Airway epithelial cell (primary cell): ENCODE measurements at places on chromosomes 2 and 18. TPM values are rescaled to one million over a fixed set of nuclear protein-coding genes. Genes with fewer than 3 reads are reported as not detected.

The BCS1L gene
- 37.3 and 45.1 TPM in 2 replicates for total RNA-seq

The GCG gene
- not detected in 2 replicates for total RNA-seq

The SKOR2 gene
- total RNA-seq, result not detected in 2 replicates

The POMC gene
- total RNA-seq, result 0.85 and 0.88 TPM in 2 replicates

The MYO7B gene
- not detected in 2 replicates for total RNA-seq

The GKN2 gene
- total RNA-seq, result not detected in 2 replicates

The TMEM185B gene
- 22.6 and 24.2 TPM in 2 replicates for total RNA-seq

The RAB6D gene
- total RNA-seq, result not detected in 2 replicates

The ITGA4 gene
- 1.6 and 3.6 TPM in 2 replicates for total RNA-seq

The PSME4 gene
- total RNA-seq, result 27.7 and 44.3 TPM in 2 replicates

The PAX8 gene
- total RNA-seq, result 0.14 and 0.60 TPM in 2 replicates

The CCDC141 gene
- total RNA-seq, result not detected in 2 replicates

The CD28 gene
- total RNA-seq, result not detected in 2 replicates

The SLC16A14 gene
- 2.4 and 3.7 TPM in 2 replicates for total RNA-seq

The AQP12B gene
- not detected in 2 replicates for total RNA-seq

The RBKS gene
- 0.78 and 0.98 TPM in 2 replicates for total RNA-seq
